Activated T-helper 1 cell treated with anti-CD3 and anti-CD28 coated beads, Interleukin-2, amount 50 U/mL, for 16 hours (primary cell): ENCODE measurements at places on chromosomes 7 and 10.

DNA sequence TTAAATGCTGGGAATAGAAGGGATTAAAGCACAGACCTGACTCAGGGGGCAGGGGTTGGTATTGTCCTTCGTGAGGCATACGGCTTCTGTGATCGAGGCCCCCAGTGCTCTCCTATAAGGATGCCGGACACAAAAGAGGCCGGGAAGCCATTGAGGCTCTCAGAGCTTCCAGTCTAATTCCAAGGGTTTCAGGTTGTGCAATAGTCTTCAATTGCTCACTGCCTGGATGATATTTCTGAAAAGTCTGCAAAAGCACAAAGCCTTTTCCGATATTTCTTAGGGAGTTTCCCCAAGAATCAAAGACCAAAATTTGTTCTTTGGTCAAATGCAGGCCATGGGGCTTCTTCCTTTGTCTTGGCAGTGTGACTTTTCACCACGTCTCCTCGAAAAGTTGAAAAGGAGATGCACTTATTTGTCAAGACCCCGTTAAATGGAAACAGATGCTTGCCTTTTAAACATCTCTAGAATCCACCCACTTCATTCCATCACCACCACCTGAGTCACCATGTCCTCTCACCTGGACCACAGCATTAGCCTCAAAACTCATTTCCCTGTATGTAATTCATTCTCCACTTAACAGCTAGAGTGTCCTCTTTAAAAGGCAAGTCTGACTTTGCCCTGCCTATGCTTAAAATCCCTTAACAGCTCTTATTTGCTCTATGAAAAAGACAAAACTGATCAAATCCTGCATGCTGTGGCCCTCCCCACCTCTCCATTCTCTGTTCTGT lies 134.8 kb upstream of the NAMPT start:
- DNase-seq, result no peak

DNA sequence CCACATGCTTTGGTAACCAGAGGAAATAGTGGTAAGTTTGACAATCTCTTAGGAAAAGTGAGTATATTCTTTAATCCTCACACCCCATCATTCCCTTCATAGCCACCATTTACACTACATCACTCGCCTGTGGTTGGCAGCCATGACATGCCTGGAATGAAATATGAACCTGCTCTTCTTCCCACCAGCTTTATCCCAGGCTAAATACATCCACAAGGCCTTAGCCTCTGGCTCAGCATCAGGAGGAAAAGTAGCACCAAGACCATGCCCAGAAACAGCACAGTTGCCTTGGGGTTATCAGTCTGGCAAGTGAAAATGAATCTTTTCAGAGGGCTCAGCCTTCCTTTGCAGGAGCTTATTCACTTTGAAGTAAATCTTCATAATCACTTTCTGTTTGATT lies 40.3 kb downstream of the SGCE start:
- DNase-seq, result no peak

DNA sequence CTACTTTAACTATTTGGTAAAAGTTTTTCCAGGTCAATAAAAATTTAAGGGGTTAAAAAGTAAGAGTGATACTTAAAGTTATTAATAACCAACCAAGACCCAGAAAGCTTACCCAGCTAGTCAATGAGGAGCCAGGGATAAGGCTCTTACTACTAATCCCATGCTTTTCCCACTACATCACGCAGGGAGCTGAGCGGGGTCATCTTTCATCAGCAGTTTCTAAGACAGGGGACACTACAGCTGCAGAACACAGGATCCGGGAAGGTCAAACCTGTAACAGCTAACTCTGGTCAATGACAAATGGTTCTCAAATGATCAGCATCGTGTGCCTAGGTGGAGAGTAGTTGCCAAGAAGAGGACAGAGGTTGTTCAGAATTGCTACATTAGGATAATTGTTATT lies 65.1 kb downstream of the RSU1 start:
- DNase-seq, result no peak

- DNase-seq, result no peak
Observed at GRCh38 chr10:1114315-1114714, 58.1 kb downstream of the WDR37 start.

DNA sequence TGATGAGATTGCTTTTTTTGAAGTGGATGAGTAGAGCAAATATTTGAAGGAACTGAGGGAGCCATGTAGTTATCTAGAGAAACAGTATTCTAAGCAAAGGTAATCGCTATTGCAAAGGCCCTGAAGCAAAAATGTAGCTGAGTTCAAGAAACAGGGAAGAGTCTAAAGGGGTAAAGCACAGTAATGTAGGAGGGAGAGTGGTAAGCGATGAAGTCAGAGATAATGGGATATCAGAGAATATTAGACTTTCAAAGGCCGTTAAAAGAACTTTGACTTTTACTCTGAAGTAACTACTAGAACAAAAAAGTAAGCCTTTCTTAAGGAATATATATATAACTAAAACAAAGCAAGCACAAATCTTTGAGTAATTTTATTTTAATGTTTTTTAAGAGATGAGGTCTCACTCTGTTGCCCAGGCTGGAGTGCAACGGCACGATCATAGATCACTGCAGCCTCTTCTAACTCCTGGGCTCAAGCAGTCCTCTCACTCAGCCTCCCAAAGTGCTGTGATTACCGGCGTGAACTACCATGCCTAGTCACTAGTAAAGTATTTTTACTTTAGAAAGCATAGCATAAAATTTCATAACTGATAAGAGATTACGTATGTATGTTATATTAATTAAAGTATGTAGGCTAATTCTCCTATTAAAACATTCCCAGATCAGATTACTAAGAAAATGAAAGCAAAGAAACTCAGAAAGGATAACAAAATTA lies 61.7 kb upstream of the OIT3 start:
- DNase-seq, result no peak
